Activated T-cell treated with anti-CD3 and anti-CD28 coated beads, Interleukin-2, amount 50 U/mL, for 72 hours (primary cell): ENCODE measurements at places on chromosomes 2 and 18. TPM values are rescaled to one million over a fixed set of nuclear protein-coding genes. Genes with fewer than 3 reads are reported as not detected.
A peak's percentile ranks its signal among the peaks of the same experiment; 100 is the strongest.

DNA sequence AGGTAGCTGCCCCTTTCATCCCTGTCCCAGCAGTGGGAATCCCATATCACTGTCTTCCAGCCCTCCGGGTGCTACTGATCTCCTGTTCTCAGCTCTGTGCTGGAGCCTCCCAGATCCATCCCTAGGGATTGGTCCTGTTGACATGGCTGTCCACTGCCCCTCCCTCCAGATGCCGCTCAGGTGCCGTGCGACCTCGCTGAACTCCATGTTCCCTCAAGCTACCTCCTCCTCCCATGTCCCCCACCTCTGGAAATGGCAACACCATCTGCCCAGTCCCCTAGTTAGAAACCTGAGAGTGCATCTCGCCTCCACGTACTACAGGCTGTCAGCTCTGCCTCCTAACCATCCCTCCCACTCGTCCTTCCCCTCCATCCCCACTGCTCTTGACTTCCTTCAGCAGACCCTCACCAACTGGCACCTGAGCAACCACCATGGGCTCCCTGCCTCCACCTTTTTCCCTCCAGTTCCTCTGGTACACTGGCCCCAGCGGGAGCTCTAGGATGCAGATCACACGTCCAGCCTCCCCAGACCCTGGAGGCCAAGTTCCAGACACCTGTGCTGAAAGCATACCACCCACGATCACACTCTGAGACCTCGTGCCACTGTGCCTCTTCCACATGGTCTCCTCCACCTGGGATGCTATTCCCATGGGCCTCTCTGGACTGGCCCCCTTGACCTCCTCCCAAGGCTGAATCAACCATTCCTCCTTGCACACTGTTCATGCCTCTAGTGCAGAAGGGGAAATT lies 106.8 kb downstream of the KLHL29 start:
- no peak for DNase-seq

DNA sequence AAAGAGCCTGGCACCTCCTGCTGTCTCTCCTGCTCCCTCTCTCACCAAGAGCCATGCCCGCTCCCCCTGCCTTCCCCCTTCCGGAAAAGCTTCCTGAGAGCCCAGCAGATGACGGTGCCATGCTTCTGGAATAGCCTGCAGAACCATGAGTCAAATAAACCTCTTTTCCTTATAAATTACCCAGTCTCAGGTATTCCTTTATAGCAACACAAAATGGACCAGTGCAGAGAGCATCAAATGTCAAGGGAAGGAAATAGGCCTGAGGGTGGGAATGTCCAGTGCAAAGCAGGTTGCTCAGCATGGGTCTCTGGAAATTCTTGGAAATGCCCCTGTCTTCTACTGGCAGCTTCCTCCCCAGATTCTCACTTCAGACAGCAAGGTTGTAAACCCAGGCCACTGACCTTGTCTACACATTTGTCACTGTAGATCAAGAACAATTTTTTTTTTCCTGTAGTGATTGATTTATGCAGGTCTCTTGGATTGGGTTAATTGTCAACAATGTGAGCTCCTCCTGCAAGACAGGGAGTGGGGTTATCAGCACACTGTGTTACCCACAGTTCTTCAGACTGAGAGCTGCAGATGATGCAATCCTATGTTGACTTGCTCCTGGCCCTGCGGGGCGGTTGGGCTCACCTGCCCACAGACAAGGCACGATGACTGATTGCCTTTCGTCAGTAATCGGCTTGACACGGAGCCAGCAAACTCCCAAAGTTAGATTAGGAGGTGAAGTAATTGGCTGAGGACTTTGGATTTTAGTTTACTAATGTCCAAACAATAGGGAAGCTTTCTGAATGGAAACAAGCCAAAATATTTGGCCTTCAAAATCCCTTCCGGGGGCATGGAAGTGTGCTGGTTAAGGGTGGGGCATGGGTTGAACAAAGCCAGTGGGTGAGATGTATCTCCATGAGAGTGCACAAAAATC lies 5.4 kb upstream of the BOD1L2 start:
- DNase-seq, result no peak

Gene SLC14A1
- 6.0 TPM for total RNA-seq

DNA sequence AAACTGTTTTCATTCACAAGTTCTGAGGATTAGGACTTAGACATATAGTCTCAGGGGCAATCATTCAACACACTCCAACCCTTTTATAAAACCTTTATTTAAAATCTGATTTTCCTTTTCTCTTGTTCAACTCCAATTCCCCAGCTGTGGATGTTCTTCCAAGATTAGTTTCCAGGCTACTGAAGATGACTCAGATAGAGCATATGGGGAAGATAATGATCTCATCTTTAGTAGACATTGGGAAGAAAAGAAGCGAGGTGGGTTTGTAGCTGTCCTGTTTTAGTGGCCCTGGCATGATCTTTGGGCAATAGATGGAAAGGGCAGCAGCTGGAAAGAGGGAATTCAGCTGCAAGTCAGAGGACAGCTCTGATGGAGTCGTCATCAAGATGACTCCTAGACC lies 247.7 kb upstream of the CCDC68 start:
- no peak for DNase-seq

Gene ANKRD62
- not detected for total RNA-seq

GRCh38 chr18:51417643-51418483 lies 220.4 kb upstream of the MEX3C start:
- DNase-seq, result no peak

- peak; percentile 70 for DNase-seq
Observed at GRCh38 chr2:232502911-232503808, 15.5 kb upstream of the ECEL1 start.

DNA sequence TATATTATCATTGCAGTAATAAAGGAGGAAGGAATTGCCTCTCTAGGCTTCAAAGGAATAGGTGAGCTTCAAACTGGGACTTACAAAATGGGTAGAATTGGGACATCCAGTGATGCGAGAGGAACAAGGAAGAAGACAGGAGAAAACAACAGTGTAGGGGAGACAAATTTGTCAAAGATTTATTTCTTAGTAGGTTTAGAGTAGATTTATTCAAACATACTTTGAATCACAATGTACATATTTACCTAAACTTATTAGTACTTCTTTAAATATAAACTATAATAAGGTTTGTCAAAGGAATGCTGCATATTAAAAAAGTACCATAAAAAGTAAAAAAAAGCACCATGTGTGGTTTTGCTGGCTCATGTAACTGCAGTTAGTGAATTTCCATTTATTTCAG lies 161.4 kb upstream of the CDH2 start:
- DNase-seq, result no peak

- DNase-seq, result no peak
Observed at GRCh38 chr2:147923846-147924245, 79.0 kb downstream of the ACVR2A start.

Gene RAPGEF4
- 0.19 TPM for total RNA-seq

DNA sequence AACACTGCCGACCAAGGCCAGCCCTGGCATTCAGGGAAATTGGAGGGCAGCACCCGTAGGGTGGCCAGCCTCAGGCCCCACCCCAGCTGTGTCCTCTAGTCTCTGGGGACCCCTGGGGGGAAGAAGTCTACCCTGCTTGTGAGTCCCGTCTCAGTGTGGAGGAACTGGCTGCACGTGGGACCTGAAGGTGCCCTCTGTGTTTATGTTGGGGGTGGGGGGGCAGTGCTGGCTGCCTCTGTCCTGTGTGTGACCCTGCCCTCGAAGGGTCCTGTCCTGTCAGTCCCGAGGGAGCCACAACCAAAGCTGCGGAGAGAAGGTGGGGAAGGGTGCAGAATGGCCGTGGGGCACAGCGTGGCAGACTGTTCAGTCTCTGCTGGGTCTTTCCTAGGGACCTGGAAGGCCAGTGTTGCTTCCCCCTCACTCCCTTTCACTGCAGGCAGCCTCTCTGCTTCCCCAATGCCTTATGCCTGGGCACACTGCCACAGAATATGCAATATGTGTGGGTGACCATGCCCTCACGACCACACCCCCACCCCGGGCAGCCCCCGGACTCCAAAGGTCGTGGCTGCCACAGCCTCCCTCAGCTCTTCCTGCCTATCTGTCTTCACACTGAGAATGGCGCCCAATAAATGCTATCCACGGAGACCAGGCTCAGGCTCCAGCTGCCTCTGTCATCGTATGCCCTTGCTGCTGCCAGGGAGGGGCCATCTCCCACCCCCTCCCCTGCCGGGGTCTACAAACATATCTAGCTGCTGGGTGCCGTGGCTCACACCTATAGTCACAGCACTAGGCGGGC lies 33.3 kb upstream of the SLC35F6 start:
- DNase-seq, result no peak
